ENCODE measurements at places on chromosomes 4 and X. TPM values are rescaled to one million over a fixed set of nuclear protein-coding genes. Genes with fewer than 3 reads are reported as not detected.

The MTNR1A gene
- not detected for total RNA-seq

The ZNF157 gene
- 0.50 TPM for total RNA-seq

The GLOD5 gene
- total RNA-seq = not detected

The ERVMER34-1 gene
- total RNA-seq = not detected

The PAK3 gene
- 1.9 TPM for total RNA-seq

The XAGE2 gene
- total RNA-seq = not detected

The VCX3B gene
- total RNA-seq = not detected

The ART3 gene
- not detected for total RNA-seq

The CPLX1 gene
- total RNA-seq = 1.5 TPM

The KLHL8 gene
- 6.3 TPM for total RNA-seq

DNA sequence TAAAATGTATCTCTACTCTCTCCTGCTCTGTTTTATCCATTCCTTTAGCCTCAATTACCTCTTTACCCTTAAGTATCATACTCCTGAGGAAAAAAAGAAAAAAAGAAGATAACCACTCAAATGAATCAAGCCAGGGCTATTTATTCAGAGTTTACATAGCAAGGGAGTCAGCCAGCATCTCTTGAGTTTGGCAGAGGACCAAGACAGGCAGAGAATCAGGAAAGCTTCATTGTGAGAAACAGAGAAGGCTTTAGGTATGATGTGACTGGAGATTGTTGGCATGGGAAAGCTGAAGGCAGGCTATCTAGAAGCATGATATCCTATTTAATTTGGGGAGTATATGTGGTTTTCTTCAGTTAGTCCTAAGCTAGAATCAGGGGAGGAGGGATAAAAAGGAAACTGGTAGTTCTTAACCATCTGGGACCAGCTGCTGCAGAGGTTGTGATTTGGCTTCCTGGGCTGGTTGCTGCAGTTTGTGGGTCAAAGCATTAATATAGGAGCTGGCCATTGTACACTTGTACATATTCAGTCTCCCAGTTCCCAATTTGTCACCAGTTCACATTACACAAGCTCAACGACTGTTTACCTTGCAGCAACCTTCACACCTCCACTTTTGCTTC is 11.2 kb downstream of the APELA start:
- no peak for DNase-seq

- no peak for DNase-seq
Measured at GRCh38 chr4:2689825-2690700, 66.1 kb downstream of the TNIP2 start.

GRCh38 chrX:17535229-17535628 is 160.2 kb downstream of the NHS start:
- DNase-seq = no peak

GRCh38 chrX:85107407-85107806 is 103.7 kb downstream of the APOOL start:
- no peak for DNase-seq

DNA sequence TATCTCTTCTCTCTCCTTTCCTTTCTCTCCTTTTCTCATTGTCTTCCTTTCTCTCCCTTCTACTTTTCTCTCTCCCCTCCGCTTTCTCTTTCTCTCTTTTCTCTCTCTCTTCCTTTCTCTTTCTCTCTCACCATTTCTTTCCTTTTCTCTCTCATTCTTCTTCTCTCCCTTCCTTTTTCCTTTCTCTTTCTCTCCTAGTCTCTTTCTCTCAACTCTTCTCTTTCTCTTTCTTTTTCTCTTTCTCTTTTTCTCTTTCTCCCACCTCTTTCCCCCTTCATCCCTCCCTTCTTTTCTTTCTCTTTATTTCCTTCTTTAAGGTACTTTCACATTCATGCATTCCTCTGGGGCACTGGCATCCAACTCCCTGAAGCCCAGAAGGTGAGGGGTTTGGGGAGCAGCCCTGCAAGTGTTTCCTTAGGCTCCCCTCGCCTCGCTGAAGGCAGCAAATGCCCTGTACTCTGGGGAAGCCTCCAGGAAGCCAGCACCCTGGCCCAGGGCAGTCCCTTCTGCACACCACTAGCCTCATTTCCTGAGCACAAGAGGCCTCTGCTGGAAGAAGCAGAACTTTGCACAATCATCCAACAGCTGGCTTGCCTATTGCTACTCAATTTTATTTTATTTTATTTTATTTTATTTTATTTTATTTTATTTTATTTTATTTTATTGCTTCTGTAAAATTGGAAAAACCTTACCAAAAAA is 124.2 kb downstream of the NFKB1 start:
- peak; percentile 57 for DNase-seq

GRCh38 chrX:31301941-31302340 is 230.1 kb upstream of the FTHL17 start:
- DNase-seq = no peak

DNA sequence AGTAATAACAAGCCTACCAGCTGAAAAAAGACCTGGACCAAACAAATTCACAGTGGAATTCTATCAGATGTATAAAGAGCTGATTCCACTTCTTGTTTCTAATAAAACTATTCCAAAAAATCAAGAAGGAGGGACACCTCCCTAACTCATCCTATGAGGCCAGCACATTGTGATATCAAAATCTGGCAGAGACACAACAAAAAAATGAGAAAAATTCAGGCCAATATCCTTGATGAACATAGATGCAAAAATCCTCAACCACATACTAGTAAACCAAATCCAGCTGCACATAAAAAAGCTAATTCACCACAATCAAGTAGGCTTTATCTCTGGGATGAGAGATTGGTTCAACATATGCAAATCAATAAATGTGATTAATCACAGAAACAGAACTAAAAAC is 147.9 kb upstream of the NEIL3 start:
- DNase-seq = no peak

- peak; percentile 45 for DNase-seq
Measured at GRCh38 chrX:16484338-16484737, 165.6 kb upstream of the S100G start.

DNA sequence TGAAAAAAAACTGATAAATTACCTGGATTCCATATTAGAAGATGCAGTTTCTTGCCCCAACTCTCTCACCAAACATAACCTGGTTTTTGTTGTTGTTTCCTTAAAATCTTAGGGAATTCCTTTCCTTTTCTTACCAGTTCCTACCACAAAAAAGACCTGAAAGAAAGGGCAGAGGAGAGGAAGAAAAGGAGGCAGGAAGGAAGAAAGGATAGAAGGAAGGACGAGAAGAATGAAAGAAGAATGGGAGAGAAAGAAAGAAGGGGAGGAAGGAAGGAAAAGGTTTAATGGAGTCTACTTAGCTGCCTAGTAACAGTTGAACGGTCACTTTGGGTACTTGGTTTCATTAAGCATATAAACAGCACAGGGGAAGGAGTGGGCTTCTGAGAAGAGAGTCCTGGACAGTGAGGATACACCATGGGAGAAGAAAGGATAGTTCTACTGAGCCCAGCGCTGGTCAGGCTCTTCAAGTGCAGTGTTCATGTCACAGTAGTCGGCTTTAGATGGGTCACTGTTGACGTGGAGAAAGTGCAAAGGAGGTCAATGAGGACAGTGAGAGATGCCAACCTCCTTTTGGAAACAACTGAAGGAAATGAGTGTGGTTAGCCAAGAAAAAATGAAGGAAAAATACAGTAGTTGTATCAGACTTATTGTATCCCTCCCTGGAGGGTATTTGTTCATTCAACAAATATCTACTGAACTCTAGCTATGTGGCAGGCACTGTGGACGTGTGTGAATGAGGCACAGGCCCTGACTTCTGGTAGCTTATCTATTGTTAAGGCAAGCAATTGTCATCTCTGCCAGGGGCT is 1.1 kb upstream of the CHIC2 start:
- no peak for DNase-seq

- peak; percentile 70 for DNase-seq
Measured at GRCh38 chr4:3074846-3075651, 568 bp downstream of the HTT start.

GRCh38 chr4:173273941-173274340 is 60.2 kb downstream of the HMGB2 start:
- no peak for DNase-seq

- DNase-seq = no peak
Measured at GRCh38 chr4:167883266-167883665, 209.1 kb upstream of the ANXA10 start.

GRCh38 chr4:130659320-130659719 is 1563.4 kb downstream of the C4orf33 start:
- DNase-seq = no peak

DNA sequence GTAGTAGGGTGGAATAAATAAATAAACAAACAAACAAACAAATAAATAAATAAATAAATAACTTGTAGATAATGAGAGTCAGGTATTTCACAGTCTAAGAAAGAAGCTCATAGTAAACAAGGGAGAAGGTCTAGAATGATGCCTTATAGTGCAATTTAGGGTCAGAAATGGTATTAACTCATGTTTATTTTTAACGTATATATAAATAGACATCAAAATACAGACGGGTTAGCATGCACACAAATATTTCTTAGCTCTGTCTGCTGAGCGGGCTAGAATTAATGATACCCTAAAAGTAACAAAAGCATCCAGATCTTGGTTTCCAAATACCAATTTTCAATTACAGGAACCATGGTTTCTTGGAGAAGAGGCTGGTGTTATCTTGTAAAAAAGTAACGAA is 16.6 kb downstream of the PFKFB1 start:
- no peak for DNase-seq

DNA sequence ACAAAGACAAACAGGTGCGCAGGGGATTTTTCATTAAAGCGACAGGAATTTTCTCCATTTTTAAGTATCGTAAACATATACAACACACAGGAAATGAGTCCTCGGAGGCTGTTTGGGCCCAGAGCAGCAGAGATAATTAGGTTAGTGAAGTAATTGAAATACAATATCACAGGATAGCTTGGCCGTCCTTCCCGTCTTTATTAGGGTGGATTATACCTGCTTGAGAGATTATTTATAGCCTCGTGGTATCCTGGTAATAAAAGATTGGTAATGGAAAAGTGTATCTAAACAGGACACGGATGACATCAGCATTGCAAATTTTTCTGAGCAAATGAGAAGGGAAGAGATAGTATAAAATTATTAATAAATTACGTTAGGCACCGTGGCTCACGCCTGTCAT is 68.2 kb downstream of the CRLF2 start:
- DNase-seq = no peak

GRCh38 chrX:40015693-40016092 is 82.1 kb downstream of the BCOR start:
- no peak for DNase-seq

DNA sequence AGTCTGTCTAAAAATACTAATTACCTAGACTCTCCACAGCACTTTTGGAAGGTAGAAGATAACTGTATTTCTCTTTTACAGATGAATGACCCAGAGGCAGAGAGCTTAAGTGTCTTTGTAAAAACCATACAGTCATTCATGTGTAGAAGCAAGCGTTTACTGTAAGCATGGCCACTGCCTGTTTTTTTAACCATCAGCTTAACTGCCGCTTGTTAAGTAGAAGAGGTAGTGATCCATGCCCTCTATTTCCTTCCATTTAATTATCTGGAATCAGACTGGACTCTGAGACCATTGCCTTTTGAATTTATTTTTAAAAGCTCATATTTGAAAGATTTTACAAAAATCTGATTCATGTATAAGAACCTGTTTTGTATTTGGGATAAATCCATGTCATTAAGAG is 111.2 kb upstream of the TECRL start:
- DNase-seq = no peak

DNA sequence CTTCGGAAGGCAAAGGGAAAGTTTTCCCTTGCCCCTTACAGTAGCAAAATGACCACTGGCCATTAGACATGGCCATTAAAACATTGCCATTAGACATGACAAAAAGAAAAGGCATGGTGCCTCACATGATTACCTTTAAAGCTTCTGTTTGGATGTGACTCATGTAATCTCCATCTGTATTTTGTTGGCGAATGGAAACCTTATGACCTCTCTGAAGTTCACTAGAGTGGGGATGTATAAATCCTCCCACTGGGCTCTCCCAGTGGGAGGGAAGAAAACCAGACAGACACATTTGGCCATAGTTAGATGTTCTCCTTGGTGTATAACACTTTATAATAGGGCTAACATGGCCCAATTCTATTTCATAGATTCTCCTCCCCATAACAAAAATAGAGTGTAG is 152.6 kb downstream of the MAGEB17 start:
- no peak for DNase-seq

GRCh38 chr4:157912212-157912611 is 260.6 kb downstream of the GASK1B start:
- no peak for DNase-seq

- peak; percentile 31 for DNase-seq
Measured at GRCh38 chr4:3047464-3048286, 26.7 kb downstream of the HTT-AS start.

GRCh38 chr4:7206911-7207567 is 14.7 kb downstream of the SORCS2 start:
- no peak for DNase-seq

DNA sequence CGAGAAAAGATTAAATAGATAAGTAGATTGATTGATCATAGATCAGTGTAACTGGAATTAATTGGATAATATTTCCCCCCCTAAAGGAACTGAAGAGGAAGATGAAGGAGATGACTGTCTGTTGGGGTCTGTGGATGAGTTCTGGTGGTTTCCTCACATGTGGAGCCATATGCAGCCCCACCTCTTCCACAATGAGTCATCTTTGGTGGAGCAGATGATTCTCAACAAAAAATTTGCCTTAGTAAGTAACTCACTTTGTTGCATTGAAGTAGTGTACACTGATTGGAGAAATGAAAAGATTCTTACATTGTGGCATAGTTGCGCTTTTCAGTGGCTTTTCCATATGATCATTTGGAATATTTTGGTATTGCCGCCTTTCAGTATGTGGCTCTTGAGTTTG is 80.4 kb downstream of the NDST3 start:
- no peak for DNase-seq

- no peak for DNase-seq
Measured at GRCh38 chrX:72539822-72540221, 32.8 kb downstream of the HDAC8 start.

GRCh38 chr4:165129924-165130323 is 17.3 kb upstream of the TMEM192 start:
- no peak for DNase-seq

DNA sequence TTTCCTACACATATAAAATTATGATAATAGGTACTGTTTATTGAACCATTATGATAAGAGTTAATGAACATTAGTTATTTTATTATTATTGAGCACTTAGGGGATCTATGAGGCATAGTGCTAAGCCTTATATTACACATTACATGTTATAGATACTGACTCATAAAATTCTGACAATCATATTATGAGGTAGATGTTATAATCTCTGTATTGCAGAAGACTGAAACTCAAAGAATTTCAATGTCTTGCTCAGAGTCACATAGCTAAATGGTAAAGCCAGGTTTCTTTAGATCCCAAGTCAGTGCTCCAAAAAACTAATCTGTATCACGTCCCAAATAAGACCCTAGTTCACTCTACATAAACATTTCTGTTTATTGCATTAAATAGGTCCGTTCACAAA is 207.2 kb upstream of the CNKSR2 start:
- no peak for DNase-seq

GRCh38 chr4:32826169-32826568 is 2106.0 kb downstream of the PCDH7 start:
- no peak for DNase-seq

DNA sequence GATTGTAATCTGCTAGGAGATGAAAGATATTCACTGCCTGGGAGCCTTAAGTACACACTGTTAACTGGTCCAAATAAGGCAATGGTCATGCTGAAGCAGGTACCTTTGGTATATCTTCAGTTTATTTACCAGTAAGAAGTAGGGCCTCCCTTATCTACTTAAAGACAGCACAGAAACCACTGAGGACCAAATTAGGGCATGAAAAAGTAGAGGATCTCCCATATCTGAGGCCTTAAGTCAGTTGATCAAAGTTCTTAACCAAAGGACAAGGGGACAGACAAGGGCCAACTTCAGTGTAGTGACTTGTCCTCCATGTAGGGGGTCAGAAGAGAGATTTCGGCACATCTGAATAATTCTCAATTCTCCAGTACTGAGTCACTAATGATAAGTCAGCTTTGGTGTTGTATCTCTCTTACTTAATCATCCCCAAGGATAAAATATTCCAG is 59.1 kb downstream of the AMELX start:
- no peak for DNase-seq

Measured in CD4-positive, alpha-beta T cell (primary cell).